ENCODE measurements at places on chromosomes 2 and 18.

GRCh38 chr2:133871545-133872209 lies 303.4 kb upstream of the NCKAP5 start:
- DNase-seq, result no peak

DNA sequence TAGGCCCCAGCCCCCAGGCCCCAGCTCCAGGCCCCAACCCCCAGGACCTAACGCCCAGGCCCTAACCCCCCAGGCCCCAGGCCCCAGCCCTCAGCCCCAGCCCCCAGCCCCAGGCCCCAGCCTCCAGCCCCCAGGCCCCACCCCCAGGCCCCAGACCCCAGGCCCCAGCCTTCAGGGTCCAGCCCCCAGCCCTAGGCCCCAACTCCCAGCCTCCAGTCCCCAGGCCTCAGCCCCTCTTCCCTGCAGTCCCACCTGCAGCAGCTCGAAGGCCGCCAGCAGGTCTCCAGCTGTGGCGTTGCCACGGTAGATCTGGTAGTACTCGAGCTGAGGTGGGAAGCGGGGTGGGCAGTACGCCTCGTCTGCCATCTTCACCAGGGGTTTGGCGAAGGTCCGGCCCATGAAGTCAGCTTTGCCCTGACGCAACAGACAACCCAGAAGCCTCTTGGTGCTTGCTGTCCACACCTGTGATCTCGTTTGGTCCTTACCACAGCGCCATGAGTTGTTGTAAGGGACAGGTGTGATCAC lies 3.6 kb downstream of the OTOF start:
- DNase-seq, result no peak

DNA sequence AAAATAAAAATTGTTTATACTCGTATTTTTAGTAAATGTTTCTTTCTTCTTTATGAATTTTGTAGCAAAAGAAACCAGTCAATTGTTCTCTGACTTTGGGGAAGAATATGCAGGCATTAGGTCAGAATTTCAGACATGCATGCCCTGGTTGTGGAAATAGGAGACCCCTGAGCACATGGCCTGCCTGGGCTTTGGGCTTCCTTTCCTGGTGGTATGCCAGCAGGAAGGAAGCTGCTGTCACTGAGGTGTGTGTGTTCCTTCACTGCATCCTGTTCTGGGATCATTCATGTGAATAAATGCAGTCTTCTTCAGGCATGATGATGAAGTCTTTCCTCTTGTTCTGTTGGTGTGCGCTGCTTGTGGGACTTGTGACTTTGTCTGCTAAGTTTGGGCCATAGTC lies 920.2 kb upstream of the VRK2 start:
- no peak for DNase-seq

- no peak for DNase-seq
Measured at GRCh38 chr2:182867426-182868053, 1.1 kb upstream of the FRZB start.

DNA sequence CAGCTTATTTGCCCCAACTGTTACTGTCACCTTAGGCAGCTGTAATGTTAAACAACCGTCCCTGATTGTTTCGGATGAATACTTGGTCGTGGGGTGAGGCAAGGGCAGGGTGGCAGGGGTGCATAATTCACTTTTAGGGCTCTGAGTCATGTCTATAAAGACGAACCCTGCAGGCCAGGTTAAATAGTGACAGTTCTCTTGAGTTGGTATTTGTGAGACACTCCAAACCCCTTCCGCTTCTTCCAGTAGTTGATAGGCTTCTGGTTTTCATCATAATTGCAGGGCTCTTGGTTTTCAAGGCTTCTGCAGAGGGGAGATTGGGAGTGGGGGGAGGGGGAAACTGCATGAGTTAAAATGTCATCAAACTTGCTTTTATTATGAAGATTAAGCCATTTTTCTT lies 97.2 kb upstream of the TSPYL6 start:
- DNase-seq, result no peak

GRCh38 chr18:79780547-79780946 lies 17.2 kb upstream of the KCNG2 start:
- no peak for DNase-seq

- DNase-seq, result no peak
Measured at GRCh38 chr2:129777146-129777545, 202.3 kb upstream of the RAB6C start.

DNA sequence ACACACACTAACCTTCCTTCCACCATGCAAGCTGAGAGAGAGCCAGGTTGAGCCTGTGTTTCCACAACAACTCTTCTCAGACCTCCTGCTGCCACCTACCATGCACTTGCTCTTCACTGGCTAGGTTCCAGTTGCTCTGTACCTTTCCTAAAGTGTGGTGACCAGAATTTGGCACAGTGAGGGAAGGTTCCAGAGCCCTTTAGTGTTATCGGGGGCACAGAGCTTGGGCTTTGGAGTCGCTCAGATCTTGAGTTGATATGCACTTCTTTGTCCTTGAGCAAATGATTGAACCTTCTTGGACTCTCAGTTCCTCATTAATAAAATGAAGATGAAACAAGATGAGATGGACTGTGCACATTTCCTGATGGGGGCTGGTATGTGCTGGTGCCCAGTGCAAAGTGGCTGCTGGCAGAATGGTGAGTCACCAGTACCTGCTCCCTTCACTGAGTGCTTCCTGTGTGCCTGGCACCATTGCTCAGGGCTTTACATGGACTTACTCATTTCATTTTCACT lies 47.1 kb downstream of the NEDD4L start:
- no peak for DNase-seq

GRCh38 chr18:58135701-58136331 lies 91.8 kb downstream of the NEDD4L start:
- DNase-seq, result peak; percentile 48

GRCh38 chr2:84856787-84857186 lies 24.1 kb downstream of the TRABD2A start:
- DNase-seq, result peak; percentile 53

- DNase-seq, result no peak
Measured at GRCh38 chr2:222290736-222291484, 7.9 kb downstream of the PAX3 start.

GRCh38 chr2:38095079-38095995 lies 19.4 kb upstream of the CYP1B1 start:
- no peak for DNase-seq

GRCh38 chr2:173300458-173300857 lies 54.2 kb upstream of the CDCA7 start:
- no peak for DNase-seq

DNA sequence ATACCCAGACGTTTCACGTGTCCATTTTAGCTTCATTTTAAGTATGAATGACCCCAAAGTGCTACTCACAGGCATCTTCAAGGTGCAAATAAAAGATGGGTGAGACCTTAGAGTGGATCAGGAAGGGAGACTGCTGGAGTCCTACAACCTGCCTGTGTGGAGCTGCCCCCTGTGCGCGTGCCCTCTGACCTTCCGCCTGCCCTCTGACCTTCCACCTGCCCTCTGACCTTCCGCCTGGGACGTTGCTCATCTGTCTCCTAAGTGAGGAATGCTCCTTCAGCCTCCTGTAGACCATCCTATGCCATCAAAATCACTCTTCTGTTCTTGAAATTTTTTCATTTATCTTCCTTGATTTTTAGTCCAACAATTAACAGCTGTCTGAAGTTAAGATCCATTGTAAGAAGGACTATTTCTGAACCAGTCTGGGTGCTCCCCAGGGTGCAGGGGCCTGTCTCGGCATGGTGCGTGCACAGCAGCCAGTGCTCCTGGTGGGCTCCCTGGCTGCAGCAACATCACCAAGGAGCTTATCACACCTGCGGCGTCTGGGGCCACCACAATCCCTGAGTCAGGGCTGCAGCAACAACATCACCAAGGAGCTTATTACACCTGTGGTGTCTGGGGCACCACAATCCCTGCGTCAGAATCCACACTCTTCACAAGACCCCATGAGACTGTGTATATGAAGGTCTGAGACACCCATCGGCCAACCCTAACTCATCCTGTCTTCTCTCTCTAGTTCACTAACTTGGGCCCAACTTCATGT lies 86.0 kb downstream of the TPO start:
- DNase-seq, result no peak

DNA sequence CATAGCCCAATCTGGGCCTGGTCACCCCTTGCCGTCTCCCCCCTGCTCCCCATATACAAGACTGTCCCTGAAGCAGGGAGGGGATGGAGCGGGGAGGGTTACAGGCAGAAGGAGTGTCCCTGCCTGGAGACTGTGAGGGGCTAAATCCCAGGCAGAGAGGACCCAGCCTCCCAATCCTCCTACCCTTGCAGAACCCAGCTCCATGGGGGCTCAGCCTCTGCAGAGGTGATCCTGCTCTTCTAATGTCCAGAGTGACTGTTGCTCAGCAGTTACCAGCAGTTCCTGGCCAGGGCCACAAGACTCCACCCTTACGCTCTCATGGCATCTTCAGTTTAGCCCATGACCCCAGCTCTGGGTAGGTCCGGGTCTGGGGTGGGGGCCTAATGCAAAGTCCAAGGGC lies 58.1 kb downstream of the COA5 start:
- DNase-seq, result no peak

DNA sequence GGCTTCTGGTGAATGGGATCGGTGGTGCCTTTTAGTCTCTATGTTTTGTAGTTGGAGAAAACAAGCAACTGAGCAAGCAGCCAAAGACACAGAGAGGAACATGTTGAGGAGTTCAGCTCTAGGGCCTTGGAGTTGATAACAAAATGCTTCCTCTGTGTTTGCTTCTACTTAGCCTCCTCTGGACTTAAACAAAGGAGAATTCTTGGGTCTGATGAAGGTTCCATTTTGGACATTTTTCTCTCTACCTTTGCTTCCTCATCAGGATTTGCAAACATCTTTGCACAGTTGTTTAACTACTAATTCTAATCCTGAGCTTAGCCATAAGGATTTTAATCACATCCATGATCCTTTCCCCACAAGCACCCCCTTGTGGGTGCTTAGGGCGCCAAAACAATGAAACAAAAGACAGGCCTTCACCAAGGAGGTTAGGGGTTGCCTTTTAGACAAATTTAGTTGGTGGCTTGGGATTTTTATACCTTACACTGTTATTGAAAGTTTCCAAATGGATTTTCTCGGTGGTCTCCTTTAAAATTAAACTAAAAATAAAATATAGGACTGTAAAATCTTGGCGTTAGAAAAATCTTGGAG lies 148.5 kb upstream of the SATB2 start:
- no peak for DNase-seq

DNA sequence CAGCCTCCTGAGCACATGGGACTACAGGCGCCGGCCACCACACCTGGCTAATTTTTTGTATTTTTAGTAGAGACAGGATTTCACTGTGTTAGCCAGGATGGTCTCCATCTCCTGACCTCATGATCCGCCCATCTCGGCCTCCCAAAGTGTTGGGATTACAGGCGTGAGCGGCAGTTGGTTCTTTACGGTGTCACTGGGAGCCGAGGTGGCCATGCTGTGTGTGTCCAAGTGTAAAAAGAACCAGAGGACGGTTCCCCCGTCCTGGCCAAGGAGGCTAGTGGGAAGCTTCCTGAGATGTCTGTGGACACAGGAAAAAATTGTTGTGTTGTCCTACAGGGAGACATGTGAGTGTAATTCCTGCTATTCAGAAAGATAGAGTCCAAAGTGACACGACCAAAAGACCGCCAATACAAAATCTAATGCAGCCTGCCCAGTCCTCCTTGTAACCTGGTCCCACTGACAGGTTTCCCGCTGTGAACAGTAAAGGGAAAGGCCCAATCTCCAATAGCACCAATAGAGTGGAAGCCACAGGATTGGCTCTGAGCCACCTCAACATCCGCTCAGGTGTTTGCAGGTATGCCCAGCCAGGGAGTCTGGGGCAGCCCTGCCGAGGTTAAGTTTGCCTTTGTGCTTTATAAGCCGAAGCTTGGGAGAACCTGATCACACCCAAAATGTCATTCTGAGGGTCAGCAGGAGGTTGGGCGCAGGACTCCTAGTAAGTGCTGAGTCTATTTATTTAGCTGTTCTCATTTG lies 40.6 kb downstream of the NCK2 start:
- DNase-seq, result no peak

GRCh38 chr18:61394983-61395382 lies 61.8 kb downstream of the CDH20 start:
- DNase-seq, result no peak

DNA sequence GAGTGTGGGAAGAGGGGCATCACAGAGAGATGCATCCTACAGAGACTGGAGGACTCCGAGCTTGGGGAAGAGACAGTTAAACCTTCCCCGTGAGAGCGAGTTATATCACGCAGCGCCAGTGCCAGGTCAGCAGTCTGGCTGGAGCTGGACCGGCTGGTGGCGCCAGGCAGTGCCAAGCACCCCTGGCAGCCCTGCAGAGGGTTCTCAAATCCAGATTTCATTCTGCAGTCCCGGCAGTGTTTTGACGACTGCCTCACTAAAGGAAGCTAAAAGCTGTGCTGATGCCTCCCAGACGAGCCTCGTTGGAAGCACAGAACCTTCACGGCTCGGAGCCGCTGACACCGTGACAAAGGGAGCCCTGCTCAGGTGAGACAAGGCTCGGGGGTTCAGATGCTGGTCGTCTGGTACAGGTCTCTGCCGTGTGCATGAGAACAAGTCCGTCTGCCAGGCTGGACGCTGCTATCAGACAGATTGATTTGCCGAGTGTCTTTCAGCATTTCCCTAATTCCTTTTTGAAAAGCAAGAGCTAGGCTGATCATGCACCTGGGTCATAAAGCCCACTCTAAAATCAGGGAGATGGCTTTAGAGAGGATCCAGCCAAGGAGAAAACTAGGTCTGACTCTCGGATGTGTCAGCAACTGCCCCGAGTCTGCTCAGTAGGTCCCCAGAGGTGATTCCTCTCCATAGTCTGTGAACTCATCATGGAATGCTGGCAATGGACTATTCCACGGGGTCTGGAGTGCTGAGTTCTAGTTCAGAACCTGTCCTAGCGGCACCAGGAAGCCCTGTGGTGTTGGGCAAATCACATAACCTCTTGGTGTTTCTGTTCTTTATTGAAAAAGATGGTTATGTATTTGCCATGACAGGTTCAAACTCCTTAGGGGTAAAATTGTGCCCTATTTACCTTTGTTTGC lies 240.6 kb downstream of the SOX11 start:
- DNase-seq, result no peak

GRCh38 chr2:169928463-169928864 lies 101.2 kb downstream of the UBR3 start:
- DNase-seq, result peak; percentile 61
